Renal cortex interstitium (tissue), 15 donors: ENCODE measurements at places on chromosomes 13 and 19.
A peak's percentile ranks its signal among the peaks of the same experiment; 100 is the strongest.

GRCh38 chr13:96052656-96053002 lies 572 bp downstream of the UGGT2 start:
- DNase-seq: peak; percentile 12

DNA sequence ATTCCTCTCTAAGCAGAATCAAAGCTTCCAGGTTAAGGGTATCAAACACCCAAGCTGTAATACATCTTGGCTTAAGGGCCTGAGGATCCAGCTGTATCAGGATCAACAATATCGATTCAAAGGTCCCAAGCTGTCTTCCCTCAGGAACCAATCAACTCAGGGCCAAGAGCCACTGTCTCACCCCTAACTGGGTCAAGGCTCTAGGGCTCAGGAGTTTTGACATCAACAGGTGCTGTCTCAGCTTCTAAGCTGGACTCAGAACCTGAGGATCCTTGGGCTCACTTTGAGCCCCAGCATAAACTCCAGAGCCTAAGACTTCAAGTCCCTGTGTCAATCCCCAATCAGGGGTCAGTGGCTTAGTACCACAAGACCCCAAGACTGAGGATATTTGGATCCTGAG lies 917 bp downstream of the FBXW9 start:
- no peak for DNase-seq

DNA sequence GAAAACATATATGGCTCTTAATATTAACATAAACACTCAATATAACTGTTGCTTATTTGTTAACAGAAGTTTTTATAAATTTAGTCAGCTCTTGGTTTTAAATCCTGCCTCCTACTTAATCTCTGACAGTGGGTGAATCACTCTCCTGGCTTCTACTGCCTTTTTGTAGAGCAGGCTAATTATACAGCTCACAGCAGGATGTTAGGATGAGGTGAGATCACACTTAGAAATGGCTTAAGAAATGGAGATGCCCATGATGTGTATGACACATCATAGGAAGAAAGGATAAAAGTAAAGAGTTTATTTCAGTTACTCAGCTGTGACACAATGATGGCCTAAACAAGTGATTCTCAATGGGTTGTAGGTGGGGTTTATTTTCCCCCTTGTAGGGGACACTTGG lies 345.6 kb downstream of the SPRY2 start:
- no peak for DNase-seq

DNA sequence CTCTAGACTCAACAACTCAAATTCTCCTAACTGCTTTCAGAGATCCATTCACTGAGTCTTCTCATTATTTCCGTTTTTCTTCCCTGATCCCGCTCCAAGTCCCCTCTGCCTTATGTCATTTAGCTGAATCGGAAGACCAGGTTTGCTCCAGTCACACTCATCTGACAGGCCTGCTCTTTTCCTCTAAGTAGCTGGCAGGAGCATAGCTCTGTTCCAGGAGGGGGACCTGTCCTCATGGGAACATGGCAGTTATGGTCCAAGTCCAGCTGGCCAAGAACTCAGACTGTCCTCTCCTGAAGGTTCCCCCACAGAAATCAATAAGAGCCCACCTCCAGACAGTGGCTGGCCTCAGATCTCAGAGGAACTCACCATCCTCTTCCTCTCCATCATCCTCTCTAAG lies 130.9 kb upstream of the SERP2 start:
- DNase-seq: no peak

DNA sequence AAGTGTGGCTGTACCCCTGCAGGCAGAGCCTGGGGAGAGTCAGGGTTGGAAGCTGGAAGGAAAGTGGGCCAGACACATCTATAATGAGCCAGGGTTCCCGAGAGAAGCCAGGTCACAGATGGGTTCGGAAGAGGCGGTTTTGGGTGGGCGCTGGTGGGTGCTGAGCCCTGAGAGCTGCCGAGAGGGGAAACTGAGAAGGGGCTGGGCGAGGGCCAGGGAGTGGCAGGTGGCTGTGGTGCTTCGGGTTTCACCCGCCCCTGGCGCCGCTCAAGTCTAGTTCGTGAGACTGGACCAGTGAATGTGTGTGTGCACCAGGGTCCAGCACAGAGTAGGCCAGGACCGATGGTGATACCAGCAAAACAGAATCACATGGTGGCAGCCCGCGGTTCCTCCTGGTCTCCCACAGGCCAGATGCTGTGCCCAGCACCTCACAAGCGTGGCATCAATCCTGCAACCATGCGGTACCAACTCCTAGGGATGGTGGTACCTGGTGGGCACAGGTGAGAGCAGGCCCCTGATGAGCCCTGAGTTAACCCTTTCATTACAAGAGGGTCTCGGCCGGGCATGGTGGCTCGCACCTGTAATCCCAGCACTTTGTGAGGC lies 1.8 kb upstream of the LRRC4B start:
- no peak for DNase-seq

DNA sequence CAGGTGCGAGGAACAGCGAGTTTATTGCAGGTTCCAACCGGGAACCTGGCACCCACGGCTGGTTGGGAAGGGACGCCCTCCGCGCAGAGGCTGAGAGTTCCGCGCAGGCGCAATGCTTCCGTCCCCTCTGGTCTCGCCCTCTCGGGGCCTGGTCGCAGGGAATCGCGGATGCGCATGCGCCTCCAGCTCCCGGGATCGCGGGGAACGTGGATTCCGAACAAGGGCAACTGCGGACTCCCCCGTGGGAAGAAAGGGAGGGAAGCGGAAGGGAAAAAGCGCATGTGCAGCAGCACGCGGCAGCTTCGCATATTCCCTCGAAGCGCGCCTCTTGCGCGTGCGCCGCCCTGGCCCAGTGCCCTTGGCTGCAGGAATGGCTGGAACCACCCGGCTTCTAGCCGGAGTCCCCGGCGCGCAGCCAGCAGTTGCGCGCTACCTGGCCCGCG lies 1.1 kb downstream of the TSSK6 start:
- DNase-seq: no peak

DNA sequence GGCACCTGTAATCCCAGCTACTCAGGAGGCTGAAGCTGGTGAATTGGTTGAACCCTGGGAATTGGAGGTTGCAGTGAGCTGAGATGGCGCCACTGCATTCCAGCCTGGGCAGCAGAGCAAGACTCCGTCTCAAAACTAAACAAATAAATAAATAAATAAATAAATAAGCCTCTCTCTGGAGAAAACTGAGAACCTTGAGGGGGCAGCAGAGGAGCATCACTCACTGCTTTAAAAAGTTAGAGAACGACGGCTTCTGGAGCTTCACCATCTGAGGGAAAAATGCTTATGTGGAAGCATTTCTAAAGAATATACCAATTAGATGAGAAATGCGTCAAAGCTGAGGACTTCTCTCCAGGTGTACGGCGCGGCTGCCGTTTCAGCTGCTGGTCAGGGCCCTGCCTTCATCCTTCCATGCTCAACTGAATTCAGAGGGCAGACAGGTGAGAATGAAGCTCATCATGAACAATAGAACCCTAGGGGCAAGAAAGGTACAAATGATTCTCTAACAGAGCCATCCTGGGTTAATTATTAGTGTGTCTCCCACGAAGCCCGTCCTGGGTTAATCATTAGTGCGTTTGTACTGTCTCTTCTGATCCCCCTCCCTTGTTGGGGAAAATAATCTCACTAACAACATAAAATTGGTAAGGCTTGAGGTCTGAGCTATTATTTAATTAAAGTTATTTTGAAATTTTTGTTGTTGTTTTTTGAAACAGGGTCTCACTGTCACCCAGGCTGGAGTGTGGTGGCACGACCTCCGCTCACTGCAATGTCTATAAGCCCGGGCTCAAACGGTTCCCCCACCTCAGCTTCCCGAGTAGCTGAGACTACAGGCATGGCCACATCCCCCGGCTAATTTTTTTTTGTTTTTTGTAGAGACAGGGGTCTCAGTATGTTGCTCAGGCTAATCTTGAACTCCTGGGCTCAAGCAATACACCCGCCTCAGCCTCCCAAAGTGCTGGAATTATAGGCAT lies 80.1 kb downstream of the IPO5 start:
- peak; percentile 57 for DNase-seq

DNA sequence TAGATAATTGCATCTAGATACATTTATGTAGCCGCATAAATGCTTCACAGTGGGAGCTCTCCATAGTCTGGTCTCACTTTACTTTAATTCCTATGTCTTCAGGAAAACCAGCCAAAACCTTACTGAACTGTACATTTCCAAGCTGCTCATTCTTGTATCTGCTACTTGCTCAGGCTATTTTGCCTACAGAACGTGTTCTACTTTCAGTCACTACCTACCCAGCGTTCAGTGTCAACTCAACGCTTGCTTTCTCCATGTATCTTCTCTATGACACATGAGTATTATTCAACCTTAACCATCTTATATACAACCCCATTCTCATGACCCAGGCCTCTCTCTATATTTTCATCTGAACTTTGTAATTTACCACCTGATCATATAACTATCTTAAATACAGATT lies 101.9 kb downstream of the KLF12 start:
- no peak for DNase-seq

DNA sequence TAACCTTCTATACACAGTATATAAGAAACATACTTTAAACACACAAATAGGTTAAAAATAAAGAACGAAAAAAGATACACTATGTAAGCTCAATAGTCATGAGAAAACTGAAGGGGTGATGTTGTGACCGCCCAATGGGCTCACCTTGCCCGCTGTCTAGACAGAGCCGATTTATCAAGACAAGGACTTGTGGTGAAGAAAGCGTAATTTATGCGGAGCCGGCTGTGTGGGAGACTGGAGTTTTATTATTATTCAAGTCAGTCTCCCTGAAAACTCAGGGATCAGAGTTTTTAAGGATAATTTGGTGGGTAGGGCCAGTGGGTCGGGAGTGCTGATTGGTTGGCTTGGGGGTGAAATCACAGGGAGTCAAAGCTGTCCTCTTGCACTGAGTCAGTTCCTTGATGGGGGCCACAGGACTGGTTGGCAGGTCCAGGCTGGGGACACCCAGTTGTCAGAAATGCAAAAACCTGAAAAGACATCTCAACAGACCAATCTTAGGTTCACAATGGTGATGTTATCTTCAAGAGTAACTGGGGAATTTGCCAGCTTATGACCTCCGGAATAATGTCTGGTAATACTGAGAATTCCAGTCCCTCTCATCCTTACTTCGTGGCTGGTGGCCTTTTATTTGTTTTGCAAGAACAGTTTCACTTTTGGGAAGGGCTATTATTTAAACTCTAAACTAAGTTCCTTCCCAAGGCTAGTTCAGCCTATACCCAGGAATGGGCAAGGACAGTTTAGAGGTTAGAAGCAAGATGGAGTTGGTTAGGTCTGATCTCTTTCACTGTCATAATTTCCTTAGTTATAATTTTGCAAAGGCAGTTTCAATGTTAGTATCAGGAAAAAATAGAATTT lies 96.6 kb downstream of the UBL3 start:
- no peak for DNase-seq

- DNase-seq: no peak
These were observed 38.5 kb downstream of the DPF1 start for GRCh38 chr19:38185562-38185961.

GRCh38 chr19:47110521-47111005 lies 3.0 kb downstream of the ZC3H4 start:
- DNase-seq: no peak
